ENCODE measurements at places on chromosomes 3 and 15.

DNA sequence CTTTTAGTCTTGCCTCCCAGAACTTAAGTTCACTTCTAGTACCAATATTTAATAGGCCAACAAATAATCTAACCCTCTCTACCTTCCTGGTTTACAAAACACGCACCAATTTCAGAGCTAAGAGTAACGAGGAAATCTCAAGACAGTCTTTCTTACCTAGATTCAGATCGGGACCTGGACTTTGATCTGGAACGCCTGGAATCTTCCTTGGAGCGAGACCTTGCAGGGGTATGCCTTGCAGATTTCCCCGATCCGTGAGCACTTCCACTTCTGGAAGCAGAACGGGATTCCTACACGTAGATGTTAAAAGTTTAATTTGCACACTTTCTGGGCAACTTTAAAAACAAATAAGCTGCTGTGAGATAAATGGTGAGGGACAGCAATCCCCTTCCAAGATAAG, 11.4 kb downstream of the TRA2B start:
- no peak for DNase-seq

- no peak for DNase-seq
Observed at GRCh38 chr3:22039161-22039560, 288.2 kb upstream of the ZNF385D start.

DNA sequence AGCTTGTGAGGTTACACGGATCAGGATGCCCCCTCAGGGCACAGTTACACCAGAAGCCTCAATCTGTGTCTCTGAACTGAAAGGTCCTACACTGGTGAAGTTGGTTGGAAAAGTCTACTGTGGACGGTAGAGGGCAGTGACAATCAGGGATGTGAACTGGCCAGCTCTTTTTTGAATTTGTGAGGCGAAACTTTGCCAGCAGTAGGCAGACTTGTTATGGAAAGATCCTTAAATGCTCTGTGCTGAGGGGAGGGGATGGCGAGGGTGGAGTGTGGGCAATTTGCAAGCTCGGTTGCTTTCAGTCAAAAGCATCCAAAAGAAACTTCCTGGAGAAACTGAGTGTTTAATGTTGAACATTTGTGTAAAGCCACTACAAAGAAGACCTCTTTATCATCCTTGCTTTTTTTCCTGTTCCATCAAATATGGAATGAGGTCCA, 127.4 kb upstream of the ABHD17C start:
- peak; percentile 66 for DNase-seq

- no peak for DNase-seq
Observed at GRCh38 chr3:71132995-71133730, 450.4 kb downstream of the FOXP1 start.

- DNase-seq: no peak
Observed at GRCh38 chr3:38964646-38965045, 87.1 kb downstream of the SCN11A start.

GRCh38 chr15:80176443-80176842, 23.6 kb downstream of the FAH start:
- no peak for DNase-seq

GRCh38 chr15:37081983-37082382, 18.4 kb downstream of the MEIS2 start:
- no peak for DNase-seq

- no peak for DNase-seq
Observed at GRCh38 chr3:35446896-35447295, 192.4 kb upstream of the ARPP21 start.

GRCh38 chr15:75620058-75620820, 5.3 kb downstream of the SNUPN start:
- DNase-seq: no peak
